Adrenal gland (tissue), 19 donors: ENCODE measurements at places on chromosomes 4 and X. TPM values are rescaled to one million over a fixed set of nuclear protein-coding genes. Genes with fewer than 3 reads are reported as not detected.

AKAP14 gene
- not detected for total RNA-seq

CENPVL2 gene
- total RNA-seq, result not detected

DNA sequence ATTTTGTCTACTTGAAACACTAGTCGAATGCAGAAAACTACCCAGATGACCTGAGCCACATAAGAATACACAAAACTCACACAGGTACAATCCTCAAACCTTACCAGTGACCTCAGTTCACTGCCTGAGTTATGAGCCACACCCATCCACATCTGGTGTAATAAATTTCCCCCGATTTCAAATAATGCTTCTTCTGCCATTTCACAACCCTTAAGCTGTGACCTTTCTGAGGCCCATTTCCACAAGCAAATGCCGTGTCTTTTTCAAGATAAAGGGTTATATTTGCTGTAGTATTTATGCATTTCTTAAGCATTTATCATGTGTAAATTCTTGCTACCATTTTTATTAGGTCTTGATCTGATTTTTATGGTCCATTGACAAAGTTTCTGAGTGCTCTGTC, 1.8 kb upstream of the ARHGEF38 start:
- no peak overlapping the region for H3K4me3 ChIP-seq
- H3K36me3 ChIP-seq, result no peaks in the 10 kb centered on the region
- no peaks in the 10 kb centered on the region for H3K4me1 ChIP-seq
- H3K27ac ChIP-seq, result no peak overlapping the region
- no peak for DNase-seq
- no peaks in the 10 kb centered on the region for H3K27me3 ChIP-seq

DNA sequence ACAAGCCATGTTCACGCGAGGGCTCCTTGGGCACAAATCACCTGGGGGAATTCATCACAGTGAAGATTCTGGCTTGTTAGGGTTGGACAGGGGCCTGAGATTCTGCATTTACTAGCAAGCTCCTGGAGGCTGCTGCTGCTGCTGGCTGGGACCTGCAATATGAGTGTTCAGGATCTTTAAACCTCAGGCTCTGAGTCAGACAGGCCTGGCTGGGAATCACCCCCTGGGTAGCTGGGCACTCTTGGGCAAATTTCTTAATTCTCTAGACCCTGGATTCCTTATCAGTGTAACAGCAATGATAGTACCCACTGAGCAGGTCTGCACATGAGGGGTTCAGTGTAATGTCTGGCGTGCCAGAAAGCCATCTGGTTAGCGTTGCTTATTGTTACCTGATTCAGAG, 101.5 kb downstream of the DHX15 start:
- H3K4me3 ChIP-seq, result no peak overlapping the region
- H3K4me1 ChIP-seq, result no peaks in the 10 kb centered on the region
- no peak overlapping the region for H3K27ac ChIP-seq

DNA sequence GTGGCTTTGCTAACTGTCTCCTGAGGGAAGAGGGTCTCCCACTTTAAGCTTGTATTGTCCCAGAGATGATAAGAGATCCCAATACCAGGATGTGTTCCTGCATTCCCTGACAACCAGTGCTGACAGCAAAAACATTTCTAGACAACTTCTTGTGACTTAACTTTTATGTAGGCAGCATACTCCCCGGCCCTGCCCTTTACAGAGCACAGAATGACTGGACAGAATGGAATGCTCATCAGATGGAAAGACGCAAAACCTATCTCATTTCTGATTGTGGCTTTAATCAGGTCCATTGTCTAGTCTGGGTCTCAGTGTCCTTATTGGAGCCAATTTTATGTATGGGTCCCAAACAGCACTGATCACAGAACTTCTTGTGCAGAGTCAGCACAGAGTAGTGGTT, 18.2 kb upstream of the PLAC1 start:
- H3K4me3 ChIP-seq, result no peak overlapping the region
- H3K4me1 ChIP-seq, result no peaks in the 10 kb centered on the region
- DNase-seq, result no peak
- no peaks in the 10 kb centered on the region for H3K36me3 ChIP-seq

DNA sequence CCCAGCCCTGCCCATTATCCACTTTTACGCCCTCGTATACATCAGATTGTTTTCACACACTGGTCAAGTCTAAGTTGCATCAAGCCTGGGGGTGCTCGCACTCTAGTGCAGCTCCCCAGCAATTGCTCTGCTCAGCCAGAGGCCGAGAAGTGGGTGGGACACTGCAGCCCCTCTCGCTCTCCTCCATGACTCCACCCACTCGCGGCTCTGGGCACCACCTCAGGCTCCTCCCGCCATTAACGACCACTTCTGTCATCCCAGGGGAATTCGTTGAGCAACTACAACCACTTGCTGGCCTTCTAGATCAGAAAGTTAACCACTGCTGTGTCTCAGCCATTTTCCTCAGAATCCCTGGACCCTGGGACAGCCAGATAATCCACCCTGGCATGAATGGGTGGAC, 53.6 kb downstream of the ETNPPL start:
- no peak overlapping the region for H3K4me3 ChIP-seq
- no peak for DNase-seq
- no peaks in the 10 kb centered on the region for H3K36me3 ChIP-seq
- H3K27me3 ChIP-seq, result no peaks in the 10 kb centered on the region
- no peaks in the 10 kb centered on the region for H3K4me1 ChIP-seq

DNA sequence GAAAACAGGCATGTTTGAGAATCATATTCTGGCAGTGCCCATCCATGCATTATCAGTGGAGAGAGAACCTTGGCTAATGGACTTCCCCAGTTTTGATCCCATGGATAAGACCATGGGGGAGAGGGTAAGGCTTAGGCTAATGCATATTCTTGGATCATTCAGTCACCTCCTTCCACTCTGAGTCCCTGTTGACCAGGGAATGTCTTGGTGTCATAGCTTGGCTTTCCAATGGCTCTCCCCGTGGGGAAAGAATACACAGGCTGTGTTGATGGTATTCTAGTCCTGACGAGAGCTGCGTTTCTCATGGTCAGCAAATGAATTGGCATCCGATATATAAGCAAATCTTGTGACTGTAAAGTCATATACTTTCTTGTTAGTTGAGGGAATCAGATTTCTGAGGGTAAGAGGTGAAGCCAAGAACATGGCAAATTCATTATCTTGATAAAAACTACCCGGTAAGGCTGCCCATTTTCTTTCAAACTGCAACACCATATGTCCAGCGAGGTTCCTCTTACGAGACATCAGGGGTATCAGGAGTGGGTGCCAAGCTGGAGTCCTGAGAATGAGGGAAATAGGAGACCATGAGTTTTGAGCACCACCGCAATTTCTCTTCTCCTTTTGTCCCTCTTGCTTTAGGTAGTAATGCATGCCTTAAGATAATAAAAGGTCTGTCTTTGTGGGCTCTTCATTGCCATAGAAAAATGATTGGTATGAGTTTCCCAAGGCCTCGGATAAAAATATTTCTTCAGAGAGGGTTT, 18.0 kb downstream of the RHOH start:
- no peaks in the 10 kb centered on the region for H3K27me3 ChIP-seq
- H3K4me3 ChIP-seq, result no peak overlapping the region

DNA sequence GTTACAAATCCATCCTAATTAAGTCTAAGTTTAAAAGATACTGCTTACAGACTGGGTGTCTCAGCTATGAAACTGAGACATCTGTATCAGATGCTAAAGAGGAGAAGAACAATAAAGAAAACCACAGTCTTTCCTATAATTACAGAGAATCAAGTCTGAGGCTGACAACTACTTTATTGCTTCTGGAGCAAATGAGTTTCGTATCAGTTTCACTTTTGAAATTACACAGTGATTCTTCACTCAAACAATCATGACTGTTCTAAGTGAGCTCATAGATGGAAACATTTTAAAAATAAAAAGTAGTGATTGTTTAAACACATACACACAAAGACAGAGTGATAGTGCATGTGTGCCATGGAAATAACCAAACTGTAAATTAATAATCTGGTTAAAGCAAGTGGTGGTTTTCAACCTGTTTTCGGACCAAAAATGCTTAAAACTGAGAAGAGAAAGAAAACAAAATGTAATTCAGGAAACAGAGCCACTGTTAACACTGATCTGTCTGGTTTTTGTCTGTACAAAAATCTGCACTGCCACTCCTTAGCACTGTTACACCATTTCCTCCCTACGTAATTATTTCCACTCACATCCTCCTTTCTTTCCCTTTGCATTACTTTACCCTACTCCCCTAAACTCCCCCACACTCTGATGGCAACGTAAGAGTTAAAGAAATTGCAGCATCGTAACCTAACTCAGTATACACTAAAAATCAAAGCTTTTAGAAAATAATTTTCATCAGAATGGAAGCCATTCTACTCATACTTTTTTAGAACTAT, 12.5 kb downstream of the RFC1 start:
- peak overlapping the region; percentile 7 for H3K4me3 ChIP-seq
- H3K36me3 ChIP-seq, result no peaks in the 10 kb centered on the region
- H3K27ac ChIP-seq, result peak overlapping the region; percentile 61
- peaks cover 28% of the 10 kb centered on the region for H3K4me1 ChIP-seq

- no peaks in the 10 kb centered on the region for H3K27me3 ChIP-seq
- no peaks in the 10 kb centered on the region for H3K36me3 ChIP-seq
- H3K27ac ChIP-seq, result no peak overlapping the region
- no peak for DNase-seq
- no peaks in the 10 kb centered on the region for H3K4me1 ChIP-seq
Measured at GRCh38 chr4:177975315-177975987, 533.2 kb upstream of the AGA start.

DNA sequence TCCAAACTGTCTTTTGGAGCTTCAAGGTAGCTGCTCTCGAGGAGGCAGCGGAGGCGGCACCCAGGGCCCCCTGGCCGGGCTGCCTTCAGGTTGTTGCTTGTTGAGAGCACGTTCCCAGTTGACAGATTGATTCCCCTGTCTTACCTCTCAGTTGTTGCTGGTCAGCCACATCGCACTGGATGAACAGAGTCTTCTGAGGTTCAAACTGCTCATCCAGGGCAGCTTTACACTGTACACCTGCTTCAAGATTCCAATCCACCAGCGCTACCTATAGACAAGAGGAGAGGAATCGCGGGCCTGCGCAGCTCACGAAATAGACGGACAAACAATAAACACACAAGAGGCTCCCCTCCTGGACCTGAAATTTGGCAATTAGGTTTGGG, 497 bp downstream of the HPGD start:
- H3K27ac ChIP-seq, result no peak overlapping the region
- DNase-seq, result no peak
- peaks cover 22% of the 10 kb centered on the region for H3K4me1 ChIP-seq

- H3K27me3 ChIP-seq, result peaks cover 17% of the 10 kb centered on the region
- no peak overlapping the region for H3K27ac ChIP-seq
- no peak overlapping the region for H3K4me3 ChIP-seq
- DNase-seq, result no peak
Measured at GRCh38 chrX:46803140-46803539, 33.7 kb upstream of the RP2 start.

DNA sequence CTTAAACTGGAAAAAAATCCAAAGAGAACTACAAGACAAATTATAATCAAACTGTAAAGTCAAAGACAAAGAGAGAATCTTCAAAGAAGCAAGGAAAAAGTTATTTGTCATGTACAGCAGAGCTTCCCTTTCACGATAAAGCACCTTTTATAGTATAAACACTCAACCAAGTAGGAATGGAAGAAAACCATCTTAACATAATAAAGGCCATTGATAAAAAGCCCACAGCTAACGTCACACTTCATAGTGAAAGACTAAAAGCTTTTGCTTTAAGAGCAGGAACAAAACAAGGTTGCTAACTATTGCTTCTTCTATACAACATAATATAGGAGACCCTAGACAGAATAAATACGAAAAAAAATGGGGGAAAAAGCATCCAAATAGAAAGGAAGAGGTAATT, 595.7 kb upstream of the POU3F4 start:
- H3K27ac ChIP-seq, result no peak overlapping the region
- H3K4me1 ChIP-seq, result no peaks in the 10 kb centered on the region
- no peaks in the 10 kb centered on the region for H3K27me3 ChIP-seq
- DNase-seq, result no peak
- no peaks in the 10 kb centered on the region for H3K36me3 ChIP-seq

DNA sequence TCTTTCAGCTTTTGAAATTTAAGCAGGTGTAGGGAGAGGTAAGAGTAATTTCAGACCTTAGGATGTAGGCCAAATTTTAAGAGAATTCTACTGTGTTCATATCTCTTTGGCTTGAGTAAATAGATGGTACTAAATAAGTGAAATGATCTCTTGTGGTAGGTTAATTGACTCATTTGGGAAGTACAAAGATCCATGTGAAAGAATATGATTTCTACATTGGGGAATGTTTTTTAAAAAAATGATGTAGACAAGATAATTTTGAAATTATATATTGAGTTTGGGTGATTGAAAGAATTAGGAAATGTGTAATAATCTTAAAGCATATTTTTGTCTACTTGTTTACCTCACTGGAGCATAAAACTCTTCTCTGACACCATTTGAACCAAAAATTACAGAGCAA, 35.6 kb downstream of the RAPGEF2 start:
- no peak overlapping the region for H3K4me3 ChIP-seq
- no peaks in the 10 kb centered on the region for H3K27me3 ChIP-seq
- H3K4me1 ChIP-seq, result peaks cover 8% of the 10 kb centered on the region
- H3K27ac ChIP-seq, result no peak overlapping the region

DNA sequence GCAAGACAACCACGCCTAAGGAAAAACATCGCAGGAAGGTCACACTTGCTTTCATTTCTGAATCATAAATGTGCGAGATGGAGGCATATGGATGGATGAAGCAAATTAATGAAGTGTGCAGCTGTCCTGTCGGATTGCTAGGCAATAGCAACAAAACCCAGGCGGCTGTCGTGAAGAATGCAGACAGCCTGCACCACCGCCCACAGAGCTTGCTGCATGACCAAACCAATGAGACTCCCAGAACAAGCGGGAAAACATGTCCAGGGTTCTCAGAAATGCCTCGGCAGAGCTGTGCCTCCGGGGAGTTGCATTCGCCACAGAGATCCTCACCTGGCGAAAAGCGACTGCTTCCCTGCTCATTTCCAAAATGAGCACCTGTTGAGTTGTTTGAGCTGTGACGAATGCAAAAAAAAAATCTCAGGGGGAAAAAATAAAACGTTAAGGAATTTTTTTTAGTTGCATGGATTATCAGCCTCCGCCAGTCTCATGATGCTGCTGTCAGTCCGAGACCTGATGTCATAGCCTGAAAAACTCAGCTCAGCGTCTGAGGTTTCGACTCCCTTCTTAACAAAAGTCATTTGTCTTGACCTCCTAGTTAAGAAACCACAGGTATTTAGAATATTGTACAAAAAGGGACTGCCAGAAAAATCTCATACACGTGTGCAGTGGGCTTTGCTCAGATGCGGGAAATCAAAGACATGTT, 155.5 kb upstream of the MXRA5 start:
- H3K36me3 ChIP-seq, result no peaks in the 10 kb centered on the region
- H3K27me3 ChIP-seq, result no peaks in the 10 kb centered on the region
- DNase-seq, result no peak
- no peaks in the 10 kb centered on the region for H3K4me1 ChIP-seq

- H3K27ac ChIP-seq, result no peak overlapping the region
- no peaks in the 10 kb centered on the region for H3K36me3 ChIP-seq
- no peaks in the 10 kb centered on the region for H3K4me1 ChIP-seq
- no peak overlapping the region for H3K4me3 ChIP-seq
- DNase-seq, result no peak
Measured at GRCh38 chr4:33422656-33423055, 2702.5 kb downstream of the PCDH7 start.

- peaks cover 8% of the 10 kb centered on the region for H3K27me3 ChIP-seq
- H3K4me1 ChIP-seq, result peaks cover 7% of the 10 kb centered on the region
- DNase-seq, result no peak
- H3K36me3 ChIP-seq, result no peaks in the 10 kb centered on the region
- peak overlapping the region; percentile 30 for H3K27ac ChIP-seq
- H3K4me3 ChIP-seq, result no peak overlapping the region
Measured at GRCh38 chrX:52979993-52980392, 21.7 kb upstream of the FAM156A start.

- H3K27me3 ChIP-seq, result peaks cover 4% of the 10 kb centered on the region
- no peaks in the 10 kb centered on the region for H3K4me1 ChIP-seq
- DNase-seq, result no peak
- H3K4me3 ChIP-seq, result no peak overlapping the region
- H3K36me3 ChIP-seq, result no peaks in the 10 kb centered on the region
Measured at GRCh38 chrX:19285857-19286256, 57.9 kb upstream of the PDHA1 start.
